ENCODE measurements at places on chromosomes 11 and 22.

DNA sequence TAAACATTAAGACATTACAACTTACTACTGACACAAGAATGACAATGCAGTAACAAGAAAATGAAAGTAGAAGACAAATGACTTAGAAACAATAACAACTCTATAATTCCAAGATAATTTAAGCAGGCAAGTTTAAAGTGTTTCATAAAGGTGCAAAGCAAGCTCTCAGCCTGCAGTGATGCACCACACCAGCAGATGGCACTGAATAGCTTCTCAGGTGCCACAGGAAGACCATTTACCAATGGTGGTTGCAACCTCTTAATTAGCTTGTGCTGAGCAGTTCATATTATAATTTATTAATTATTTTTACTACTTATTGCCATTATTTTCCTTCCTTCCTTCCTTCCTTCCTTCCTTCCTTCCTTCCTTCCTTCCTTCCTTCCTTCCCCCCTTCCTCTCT lies 60.6 kb downstream of the NXPE2 start:
- no peak for DNase-seq

GRCh38 chr11:63023841-63024648 lies 8.4 kb upstream of the SLC22A8 start:
- DNase-seq, result peak; percentile 90

DNA sequence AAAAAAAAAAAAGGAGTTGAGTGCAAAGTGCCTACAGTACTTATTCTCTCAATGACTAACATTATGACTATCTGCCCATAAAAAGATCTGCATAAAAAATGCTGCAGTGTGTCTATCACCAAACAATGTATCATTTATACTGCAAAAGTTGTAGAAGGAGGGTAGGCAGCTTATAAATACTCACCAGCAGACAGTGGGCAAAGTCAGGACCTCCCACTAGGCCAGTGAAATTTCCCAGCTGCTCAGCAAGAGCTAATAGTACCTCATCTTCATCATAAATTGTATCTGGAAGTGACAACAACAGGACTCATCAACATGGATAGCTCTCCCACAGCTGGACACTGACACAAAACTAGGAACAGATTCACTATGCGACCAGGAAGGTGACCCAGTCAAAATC lies 1.6 kb downstream of the PPP2R1B start:
- DNase-seq, result no peak

DNA sequence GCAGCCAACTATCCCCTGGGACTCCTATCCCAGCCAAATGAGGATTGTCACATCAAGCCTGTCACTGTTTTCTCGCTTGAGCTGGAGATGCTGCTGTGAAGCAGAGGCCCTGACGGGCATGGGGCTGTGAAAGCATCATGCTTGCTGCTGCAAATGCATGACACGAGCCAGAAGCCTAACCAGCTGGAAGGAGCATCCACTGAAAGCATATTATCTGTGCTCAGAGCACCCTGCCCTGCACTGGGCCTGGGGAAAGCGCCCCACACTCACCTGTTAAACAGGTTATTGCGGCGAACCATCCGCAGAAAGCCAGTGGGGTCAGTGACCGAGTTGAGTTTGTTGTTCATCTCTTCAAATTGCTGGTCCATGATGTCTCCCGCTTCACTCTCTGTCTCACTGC lies 110.9 kb upstream of the PITPNB start:
- DNase-seq, result no peak

Measured in left cardiac atrium (tissue), 4 donors.